ENCODE measurements at places on chromosomes 3 and 15.

GRCh38 chr3:37136067-37136466 lies 38.3 kb downstream of the LRRFIP2 start:
- DNase-seq, result no peak

DNA sequence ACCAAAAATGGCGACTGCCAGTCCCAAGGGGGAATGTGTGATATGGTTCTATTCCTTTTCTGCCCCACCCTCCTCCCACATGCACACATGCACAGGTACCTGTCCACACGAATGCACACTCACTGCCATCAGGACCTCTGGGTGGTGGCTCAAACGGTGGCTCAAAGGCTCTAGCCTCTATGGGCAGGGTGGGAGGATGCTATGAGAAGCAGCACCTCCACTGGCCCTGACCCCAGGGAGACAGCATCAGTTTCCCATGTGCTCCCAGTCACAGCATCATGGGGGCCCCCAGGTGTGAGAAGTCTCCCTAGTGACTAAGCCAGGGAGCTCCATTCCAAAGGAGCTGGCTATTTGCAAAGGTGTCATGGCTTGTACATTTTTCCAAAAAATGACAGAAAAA lies 15.9 kb downstream of the SEMA3G start:
- DNase-seq, result no peak

GRCh38 chr15:35440265-35440664 lies 105.7 kb downstream of the DPH6 start:
- DNase-seq, result no peak

DNA sequence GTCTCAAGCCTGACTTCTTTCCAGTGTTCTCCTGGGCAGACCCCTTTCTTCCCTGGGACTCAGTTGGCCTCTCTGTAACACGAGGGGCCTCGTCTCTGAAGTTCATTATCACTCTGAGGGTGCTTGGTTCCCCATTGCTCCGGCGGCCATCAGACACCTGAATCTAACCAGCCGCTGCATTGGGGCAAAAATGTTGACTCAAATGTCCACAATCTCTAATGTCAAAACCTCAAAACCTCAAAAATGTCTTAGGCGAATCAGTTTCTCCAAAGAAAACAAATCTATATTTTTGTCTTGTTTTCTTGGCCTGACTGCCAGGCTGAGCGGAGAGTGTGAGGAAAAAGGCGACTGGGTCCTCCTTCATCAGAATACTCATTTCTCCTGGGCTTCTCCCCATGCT lies 220.7 kb downstream of the VPS13C start:
- DNase-seq, result no peak

DNA sequence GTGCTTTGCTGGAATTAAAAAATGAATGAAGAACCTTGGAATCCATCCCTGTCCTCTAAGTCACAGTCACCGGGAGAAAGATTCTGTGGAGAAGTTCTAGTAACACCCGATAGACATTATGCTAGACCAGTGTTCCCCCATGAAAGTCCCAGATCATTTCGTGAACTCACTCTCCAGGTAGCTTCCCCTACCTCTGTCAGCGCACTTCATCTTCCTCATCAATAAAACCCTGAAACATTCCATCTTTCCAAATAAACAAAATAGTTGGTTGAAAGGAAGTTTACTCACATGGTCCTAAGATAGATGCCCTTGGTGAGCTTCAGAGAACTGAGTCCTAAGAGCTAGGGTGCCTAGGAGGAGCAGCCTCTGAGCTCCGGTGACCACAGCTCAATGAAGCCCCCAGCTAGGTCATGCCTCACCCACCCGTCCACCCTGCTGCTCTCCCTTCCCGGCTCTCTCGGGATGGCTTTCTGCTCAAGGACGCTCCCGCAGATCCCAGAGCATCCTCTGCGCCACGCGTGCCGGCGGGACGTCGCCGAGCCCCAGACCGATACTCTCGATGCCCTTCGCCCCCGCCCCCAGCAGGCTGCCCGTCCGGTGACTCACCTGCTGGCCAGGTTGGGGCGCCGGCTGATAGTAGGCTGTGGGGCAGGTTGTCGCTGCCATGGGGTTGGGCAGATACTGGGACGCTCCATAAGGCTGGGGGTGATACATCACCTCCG lies 776 bp downstream of the VGLL3 start:
- no peak for DNase-seq

Data from DMS79 (cell line).